ENCODE measurements at places on chromosomes 7 and 10. TPM values are rescaled to one million over a fixed set of nuclear protein-coding genes. Genes with fewer than 3 reads are reported as not detected.

The BTBD16 gene
- total RNA-seq: not detected

The STOX1 gene
- total RNA-seq: 0.14 TPM

The DDC gene
- not detected for total RNA-seq

The FOXI2 gene
- total RNA-seq: not detected

The SAP25 gene
- total RNA-seq: not detected

The TMEM178B gene
- total RNA-seq: not detected

The CARD11 gene
- 10.1 TPM for total RNA-seq

The SP4 gene
- 29.1 TPM for total RNA-seq

The VPS37D gene
- 2.1 TPM for total RNA-seq

The PPP3CB gene
- total RNA-seq: 30.5 TPM

The RPP38 gene
- 14.4 TPM for total RNA-seq

The SHH gene
- total RNA-seq: not detected

The ZNF485 gene
- total RNA-seq: 2.4 TPM

The EPO gene
- total RNA-seq: not detected

The KAZALD1 gene
- 2.4 TPM for total RNA-seq

The ITGB8 gene
- 5.5 TPM for total RNA-seq

The SLC18A3 gene
- total RNA-seq: not detected

The RINT1 gene
- 28.7 TPM for total RNA-seq

The LRRC4 gene
- total RNA-seq: 1.3 TPM

The ARHGEF5 gene
- total RNA-seq: 1.3 TPM

The PAPOLB gene
- total RNA-seq: 0.27 TPM

The ADAP1 gene
- total RNA-seq: 0.22 TPM

The PRKG1 gene
- total RNA-seq: 7.6 TPM

The MCM10 gene
- 26.1 TPM for total RNA-seq

The SPDYE8 gene
- total RNA-seq: not detected

The EMX2 gene
- 0.07 TPM for total RNA-seq

The RPEL1 gene
- total RNA-seq: 0.27 TPM

The C10orf67 gene
- total RNA-seq: not detected

The ABCB4 gene
- total RNA-seq: not detected

The VGF gene
- total RNA-seq: 0.07 TPM

The PIP gene
- total RNA-seq: not detected

The PLAU gene
- 26.0 TPM for total RNA-seq

The MOGAT3 gene
- total RNA-seq: not detected

The GIMAP5 gene
- 8.9 TPM for total RNA-seq

The ZNF853 gene
- total RNA-seq: 0.14 TPM

The WASHC2A gene
- 44.7 TPM for total RNA-seq

The MAP3K8 gene
- 6.8 TPM for total RNA-seq

The ZNF722 gene
- total RNA-seq: not detected

The GGCT gene
- total RNA-seq: 53.1 TPM

The FAM185A gene
- total RNA-seq: 7.2 TPM

The ASIC3 gene
- not detected for total RNA-seq

The HTR5A gene
- total RNA-seq: not detected

The NEBL gene
- 2.2 TPM for total RNA-seq

The CNPY1 gene
- total RNA-seq: not detected

The ZMIZ2 gene
- total RNA-seq: 19.8 TPM

The ACSM6 gene
- not detected for total RNA-seq

The GPR85 gene
- total RNA-seq: 0.53 TPM

The GRM3 gene
- total RNA-seq: not detected

The MUC3A gene
- total RNA-seq: not detected

The AUTS2 gene
- total RNA-seq: 0.07 TPM

The IFIT1B gene
- not detected for total RNA-seq

The GFRA1 gene
- total RNA-seq: not detected

The ZKSCAN1 gene
- 40.4 TPM for total RNA-seq

The C7orf57 gene
- not detected for total RNA-seq

The NUTM2A gene
- total RNA-seq: 0.14 TPM

The FIS1 gene
- 123 TPM for total RNA-seq

The C10orf53 gene
- total RNA-seq: not detected

The DNA2 gene
- total RNA-seq: 29.1 TPM

The REPIN1 gene
- total RNA-seq: 86.7 TPM
